ENCODE measurements at places on chromosomes 5 and 9. TPM values are rescaled to one million over a fixed set of nuclear protein-coding genes. Genes with fewer than 3 reads are reported as not detected.

IL9 gene
- not detected for total RNA-seq

GRCh38 chr9:126131066-126132010, 195.3 kb upstream of the MVB12B start:
- H3K4me3 ChIP-seq: no peak overlapping the region
- H3K36me3 ChIP-seq: no peaks in the 10 kb centered on the region
- no peaks in the 10 kb centered on the region for H3K27me3 ChIP-seq
- H3K27ac ChIP-seq: no peak overlapping the region

DNA sequence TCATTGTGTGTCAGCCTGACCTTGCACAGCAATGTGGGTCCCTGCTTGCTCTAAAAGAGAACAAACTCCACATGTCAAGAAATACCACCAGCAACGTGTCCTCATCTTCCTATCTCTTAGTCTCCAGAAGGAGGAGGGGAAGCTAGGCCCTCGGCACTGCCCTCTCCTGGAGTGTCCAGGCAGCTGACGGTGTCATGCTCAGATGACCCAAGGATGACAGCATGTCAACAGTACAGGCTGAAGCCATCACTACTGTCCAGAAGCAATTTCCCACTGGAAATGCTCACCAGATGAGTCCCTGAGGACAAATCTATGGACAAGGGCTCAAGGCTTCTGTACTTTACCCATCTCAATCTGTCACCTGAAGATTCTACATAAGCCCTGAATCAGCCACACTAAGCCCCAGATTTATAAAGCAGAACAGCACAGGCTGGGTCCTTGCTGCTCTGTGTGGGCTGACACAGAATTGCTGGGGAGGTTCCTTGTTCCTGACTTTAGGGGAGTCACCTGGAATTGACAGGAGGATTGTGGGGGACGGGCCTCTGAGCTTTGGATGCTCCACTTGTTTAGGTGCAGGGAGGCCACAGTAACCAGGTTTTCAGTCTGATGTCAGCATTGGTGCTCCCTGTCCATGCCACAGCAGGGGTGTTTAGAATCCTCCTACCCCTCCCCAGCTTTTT, 210.2 kb downstream of the DAB2IP start:
- H3K27ac ChIP-seq: no peak overlapping the region
- DNase-seq: no peak
- no peak overlapping the region for H3K4me3 ChIP-seq

CLPTM1L gene
- total RNA-seq: 131 TPM

RETREG1 gene
- 1.5 TPM for total RNA-seq

DNA sequence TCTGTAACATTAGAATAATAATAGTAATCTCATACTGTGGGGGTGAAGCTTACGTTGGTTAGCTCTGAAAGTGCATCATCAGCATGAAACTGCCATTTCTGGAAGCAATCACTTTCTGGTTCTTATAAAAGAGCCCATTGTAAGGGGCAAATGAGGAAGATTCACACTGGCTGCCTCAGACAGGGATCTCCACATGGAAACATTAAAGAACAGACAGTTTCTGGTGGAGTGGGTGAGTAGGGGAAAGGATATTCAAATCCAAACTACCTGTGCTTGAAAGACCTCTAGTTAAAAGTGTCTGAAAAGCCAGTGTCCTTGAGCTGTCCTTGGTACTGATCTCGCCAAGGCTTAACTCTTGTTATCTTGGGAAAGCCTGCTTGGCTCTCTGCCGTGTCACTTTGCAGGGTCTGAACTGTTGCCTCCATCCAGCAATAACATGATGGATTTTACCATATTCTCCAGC, 19.1 kb upstream of the SLC31A2 start:
- H3K36me3 ChIP-seq: no peaks in the 10 kb centered on the region
- H3K27me3 ChIP-seq: no peaks in the 10 kb centered on the region
- no peak overlapping the region for H3K27ac ChIP-seq
- H3K4me3 ChIP-seq: no peak overlapping the region

DNA sequence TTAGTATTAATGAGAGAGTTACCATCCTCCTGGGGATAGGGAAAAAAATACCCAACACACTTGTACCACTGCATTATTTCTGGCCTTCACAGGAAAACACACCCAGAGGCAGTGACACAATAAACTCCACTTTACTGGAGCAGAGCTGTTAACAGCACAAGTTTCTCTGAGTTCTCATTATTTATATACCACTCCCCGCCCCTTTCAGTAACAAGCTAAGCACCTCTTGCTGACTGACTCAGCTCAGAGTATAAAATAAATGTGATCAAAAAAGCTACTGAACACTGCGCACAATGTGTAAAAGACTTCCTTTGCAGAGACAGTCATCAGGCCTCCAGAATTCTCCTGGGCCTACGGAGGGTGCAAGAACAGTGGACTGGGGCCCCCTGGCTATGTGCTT, 21.6 kb downstream of the KLF9 start:
- no peaks in the 10 kb centered on the region for H3K36me3 ChIP-seq
- DNase-seq: no peak
- peaks cover 16% of the 10 kb centered on the region for H3K4me1 ChIP-seq
- no peaks in the 10 kb centered on the region for H3K27me3 ChIP-seq
- H3K4me3 ChIP-seq: no peak overlapping the region
- no peak overlapping the region for H3K27ac ChIP-seq
